ENCODE measurements at places on chromosomes 2 and 18.

GRCh38 chr2:143469323-143469722 lies 340.1 kb downstream of the ARHGAP15 start:
- no peak for DNase-seq

- DNase-seq = no peak
These were observed 94.5 kb upstream of the MGAT4A start for GRCh38 chr2:98825404-98825803.

DNA sequence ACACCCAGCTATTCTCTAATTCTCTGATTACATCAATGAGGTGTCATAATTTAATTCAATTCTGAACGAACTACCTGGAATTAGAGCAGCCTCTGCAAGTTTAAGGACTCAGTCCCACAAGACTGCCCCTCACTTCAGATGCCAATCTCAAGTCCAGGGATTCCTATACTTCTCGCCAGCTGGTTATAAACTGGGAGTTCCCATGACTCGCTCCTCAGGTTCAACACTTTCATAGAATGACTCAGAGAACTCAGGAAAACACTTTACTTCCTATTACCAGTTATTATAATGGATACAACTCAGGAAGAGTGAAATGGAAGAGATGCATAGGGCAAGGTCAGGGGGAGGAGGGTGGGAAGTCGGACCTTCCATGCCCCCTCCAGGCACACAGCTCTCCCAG lies 112.3 kb upstream of the ATP5MC3 start:
- no peak for DNase-seq

DNA sequence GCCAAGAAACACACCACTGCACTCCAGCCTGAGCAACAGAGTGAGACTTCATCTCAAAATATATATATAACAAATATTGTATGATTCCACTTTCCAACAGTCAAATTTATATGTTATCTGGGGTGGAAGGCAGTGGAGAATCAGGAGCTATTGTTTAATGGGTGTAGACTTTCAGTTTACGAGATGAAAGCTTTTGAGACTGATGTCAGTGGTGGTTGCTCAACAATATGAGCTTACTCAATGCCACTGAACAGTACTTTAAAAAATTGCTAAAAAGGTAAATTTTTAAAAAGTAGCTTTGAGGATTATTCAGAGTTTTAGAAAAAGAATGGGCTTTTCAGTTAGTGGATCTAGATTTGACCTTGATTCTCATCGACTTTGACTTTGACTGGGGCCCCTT lies 105.9 kb upstream of the ST6GAL2 start:
- DNase-seq = no peak

DNA sequence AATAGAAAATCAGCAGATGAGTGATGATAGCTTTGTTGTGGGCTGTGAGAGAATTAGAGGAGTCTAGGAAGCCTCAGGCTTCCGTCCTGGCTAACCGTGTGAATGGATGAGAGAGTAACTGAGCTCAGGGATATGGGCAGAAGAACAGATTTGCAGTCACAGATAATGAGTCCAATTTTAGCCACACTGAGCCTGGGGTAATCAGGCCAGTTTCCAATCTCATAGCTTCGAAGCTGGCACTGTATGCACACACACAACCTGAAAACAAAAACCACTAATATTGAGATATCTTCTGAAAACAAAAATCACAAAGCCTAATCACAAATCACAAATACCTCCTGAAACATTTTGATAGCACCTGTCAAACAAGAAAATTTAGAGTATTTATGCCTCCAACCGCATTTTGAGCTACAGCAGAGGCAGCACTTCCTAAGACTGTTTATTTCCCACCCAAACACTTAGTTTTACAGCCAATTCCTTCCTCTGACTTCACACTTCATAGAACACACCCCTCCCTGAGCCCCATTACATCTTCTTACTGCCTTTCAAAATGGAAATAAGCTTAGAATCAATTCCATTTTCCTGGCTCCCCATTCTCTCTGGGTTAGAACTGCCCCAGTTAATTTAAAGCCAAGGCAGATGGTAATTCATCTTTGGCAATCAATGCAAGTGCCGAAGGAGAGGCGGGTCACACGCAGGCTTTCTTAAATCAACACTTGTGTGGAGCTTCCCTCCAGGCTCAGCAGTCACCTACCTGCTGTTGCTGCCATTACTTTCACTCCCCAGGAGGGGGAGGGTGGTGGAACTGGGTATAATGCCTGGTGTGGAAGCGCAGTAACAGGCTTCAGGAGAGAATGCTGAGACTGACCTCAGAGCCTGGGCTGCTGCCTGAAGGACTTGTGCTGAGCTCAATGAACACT lies 18.9 kb downstream of the TTR start:
- DNase-seq = no peak

- no peak for DNase-seq
These were observed 5.8 kb upstream of the ONECUT2 start for GRCh38 chr18:57429167-57430078.

- DNase-seq = no peak
These were observed 10.3 kb upstream of the HOXD1 start for GRCh38 chr2:176178038-176178756.

GRCh38 chr2:135799738-135800137 lies 37.2 kb downstream of the LCT start:
- DNase-seq = no peak

DNA sequence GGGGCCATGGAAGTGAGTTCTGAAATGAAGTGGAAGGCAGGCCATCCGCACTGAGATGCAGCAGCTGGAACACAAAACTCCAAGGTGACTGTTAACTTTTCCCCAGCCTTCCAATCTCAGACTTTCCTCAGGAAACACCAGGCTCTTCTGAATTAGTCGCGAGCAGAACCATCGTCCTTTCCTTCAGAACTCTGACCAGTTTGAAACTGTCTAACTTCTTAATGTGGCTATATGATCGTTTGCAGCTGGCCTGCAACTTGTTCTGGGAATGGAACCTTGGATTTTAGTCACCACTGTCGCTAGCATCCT lies 620 bp upstream of the RPL37A start:
- no peak for DNase-seq

GRCh38 chr2:234632527-234633391 lies 135.9 kb upstream of the ARL4C start:
- no peak for DNase-seq

DNA sequence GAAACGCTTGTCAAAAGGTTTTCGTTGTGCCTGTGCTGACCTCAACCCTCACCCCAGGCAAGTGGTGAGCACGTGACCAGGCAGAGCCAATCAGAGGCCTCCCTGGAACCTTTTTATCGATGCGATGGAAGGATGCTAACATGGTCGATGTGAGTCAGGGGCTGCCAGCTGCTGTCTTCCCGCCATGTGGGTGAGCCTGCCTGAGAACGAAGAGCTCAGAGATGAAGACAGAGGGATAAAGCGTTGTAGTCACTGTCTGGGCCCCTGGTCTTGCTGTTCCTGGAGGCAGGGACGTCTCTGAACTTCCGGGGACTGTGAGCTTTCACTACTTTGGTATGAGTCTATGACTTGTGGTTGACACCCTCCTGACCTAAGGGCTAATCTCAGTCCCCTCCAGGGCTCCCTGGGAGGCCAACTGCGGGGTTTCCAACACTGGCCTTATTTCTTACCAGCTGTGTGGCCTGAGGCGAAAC lies 18.6 kb downstream of the DNMT3A start:
- peak; percentile 73 for DNase-seq

DNA sequence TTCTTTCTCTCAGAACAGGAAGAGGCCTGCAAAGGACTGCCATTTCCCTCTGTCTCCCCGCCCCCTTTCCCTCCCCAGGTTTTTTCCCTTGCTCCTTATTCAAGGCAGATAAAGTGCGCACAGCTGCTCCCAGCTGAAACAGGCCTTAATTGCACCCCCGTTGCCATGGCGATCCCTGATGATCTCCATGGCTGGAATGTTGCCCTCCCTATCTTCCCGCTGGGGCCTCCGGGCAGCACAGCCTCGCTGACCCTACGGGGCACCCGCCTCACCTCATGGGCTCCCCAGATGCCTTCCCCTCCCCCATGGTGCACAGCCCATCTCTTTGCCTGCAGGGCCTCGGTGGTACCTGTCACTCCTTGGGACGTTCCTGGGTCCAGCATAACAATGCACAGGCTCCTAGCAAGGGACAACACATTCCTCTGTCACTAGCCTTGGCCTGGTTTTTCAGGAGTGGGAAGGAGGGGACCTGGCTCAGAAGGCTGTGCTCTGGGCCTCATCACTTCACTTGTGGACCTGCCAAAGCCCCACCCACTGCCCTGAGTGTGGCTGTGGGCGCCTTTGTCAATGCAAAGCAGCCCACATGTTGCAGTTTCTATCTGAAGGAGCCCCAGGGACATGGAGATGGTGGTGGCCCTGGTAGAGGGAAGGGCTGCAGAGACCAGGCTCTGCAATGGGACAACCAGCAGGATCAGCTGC lies 115.0 kb downstream of the CELF4 start:
- no peak for DNase-seq
